SK-N-SH treated with all-trans-retinoic acid at 6 μM for 48 hours (cell line): ENCODE measurements at places on chromosomes 6 and 20.
A peak's percentile ranks its signal among the peaks of the same experiment; 100 is the strongest.

- no peak for ATAC-seq
These were observed 429.0 kb downstream of the BMP2 start for GRCh38 chr20:7196481-7196880.

DNA sequence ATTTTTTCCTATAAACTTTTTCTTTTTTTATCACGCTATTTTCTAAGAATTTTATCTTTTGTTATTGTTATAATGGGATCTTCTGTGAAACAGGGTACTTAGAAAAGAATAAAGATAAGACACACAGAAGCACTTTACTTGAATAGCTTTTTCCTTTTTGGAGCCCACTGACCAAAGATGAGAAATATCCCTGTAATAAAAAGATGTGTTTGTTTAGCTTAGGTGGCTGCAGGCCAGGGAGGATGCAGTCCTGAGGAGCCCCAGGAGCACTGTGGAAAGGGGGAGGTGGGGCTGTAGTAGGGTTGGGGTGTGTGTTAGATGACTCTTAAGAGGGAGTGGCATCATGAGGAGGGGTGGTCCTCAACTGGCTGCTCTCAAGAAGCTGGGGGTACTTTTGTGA is 128.6 kb downstream of the ARID1B start:
- no peak for ATAC-seq

- no peak for ATAC-seq
These were observed 52.9 kb downstream of the KLHL31 start for GRCh38 chr6:53612651-53613050.

DNA sequence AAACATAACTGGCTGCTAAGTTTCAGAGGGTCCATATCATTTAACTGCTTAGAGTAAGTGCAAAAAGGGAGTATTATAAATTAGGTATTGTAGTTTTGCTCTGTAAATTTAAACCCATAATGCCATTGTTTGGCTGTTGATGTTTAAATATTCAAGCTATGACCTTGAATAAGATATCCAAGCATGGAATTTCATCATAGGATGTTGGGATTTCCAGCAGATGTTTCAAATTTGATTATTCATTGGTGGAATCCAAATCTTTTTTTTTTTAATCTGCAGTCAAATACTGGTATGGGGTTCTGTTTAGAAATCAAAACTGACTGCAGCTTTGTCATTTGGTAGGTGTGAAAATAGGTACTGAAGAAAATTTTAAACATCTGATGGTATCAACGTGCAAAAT is 161.0 kb downstream of the KHDC1L start:
- ATAC-seq, result no peak

DNA sequence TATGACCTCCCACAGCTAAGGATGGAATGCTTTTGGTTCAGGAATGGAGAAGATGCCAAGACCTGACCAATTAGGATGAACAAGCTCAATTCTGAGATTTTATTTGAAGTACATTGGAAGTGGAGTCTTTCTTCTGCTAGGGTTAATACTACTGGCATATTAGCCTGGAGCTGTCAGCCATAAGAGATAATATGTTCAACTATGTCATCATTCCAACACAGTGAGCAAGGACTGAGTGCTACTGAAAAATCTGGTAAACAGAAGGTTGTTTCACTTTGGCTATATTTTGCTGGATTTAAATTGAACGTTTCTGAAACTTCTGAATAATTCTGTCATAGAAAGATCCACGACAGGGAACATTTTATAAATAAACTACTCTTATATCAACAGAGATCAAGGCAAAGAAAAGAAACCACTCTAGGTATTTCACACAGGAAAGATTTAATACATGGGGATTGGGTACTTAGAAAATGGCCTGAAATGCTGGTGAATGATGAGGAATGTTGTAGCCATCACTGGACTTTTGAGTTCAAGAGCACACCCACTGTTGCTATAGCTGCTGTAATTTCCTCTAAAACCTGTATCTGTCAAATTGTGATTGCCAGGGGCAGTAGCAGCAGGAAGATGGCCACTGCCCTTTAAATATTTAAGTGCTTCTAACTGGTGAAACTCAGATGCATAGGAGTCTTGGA is 200.5 kb downstream of the PLCB4 start:
- peak; percentile 68 for ATAC-seq

DNA sequence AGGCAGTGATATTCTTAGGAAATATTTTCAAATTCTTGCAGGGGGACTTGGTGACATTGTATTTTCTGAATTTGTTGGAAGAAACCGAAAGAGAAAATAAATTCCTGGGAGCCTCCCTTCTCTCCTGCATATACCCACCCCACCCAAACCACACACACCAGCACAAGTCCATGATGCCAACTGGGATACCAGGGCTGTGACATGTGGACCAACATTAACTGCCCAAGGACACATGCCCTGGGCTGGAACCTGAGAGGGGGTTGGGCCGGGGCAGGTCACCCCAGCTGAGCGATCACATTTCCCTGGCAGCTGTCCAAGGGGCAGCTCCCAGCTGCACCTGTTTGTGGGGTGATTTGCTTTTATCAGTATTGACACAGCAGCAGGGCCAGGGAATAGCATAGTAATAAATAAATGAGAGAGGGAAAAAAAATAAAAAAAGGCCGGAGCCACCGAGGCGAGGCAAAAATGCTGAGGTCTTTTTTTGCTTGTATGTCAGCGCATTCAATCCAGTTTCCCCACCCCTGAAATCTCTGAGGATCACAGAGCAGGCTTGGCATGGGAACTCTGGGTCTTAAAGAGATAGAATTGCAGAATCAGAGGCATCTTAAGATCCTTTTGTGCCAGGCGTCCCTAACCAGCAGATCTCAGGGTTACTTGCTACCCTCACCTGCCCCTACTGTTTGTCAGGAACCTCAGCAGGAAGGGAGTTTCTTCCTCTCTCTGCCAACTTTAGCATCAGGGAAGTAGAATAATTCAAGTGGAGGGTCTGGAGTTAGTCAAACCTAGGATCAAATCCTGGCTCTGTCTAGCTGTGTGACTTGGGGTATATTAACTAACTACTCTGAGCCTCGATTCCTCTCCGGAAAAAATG is 66.5 kb upstream of the PIM1 start:
- ATAC-seq, result peak; percentile 24

DNA sequence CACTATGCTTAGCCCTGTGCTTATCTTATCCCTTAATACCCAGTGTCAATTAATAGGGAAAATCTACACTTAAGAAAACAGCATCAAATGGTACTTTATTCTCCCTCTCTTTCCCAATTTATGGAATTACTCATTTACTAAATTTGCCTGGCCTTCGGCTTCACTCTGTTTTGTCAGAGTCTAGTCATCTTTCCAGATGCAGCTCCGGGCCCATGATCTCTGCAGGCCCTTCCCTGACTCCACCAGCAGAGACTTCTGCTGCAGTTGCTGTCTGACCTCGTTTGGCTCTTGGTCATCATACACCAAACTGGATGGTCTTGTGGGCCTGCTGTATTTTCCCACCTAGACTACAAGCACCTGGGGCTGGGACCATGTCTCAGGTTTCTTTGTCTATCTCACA is 27.4 kb downstream of the MRS2 start:
- no peak for ATAC-seq

DNA sequence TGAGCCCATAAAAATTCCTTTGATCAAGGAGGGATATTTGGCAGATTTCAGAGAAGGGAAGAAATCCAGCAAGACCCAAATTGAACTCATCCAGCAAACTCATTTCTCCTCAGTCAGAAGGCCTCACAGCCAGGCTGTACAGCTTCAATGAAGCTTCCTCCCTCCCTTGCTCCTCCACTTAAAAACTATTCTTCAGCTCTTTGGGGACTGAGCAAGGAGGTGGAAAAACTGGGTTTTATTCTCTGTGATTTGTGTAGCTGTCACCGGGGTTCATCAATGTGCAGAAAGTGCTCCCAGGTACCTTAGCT is 158.7 kb upstream of the ZNF184 start:
- no peak; the same call in 2 of the 3 replicates for ATAC-seq

DNA sequence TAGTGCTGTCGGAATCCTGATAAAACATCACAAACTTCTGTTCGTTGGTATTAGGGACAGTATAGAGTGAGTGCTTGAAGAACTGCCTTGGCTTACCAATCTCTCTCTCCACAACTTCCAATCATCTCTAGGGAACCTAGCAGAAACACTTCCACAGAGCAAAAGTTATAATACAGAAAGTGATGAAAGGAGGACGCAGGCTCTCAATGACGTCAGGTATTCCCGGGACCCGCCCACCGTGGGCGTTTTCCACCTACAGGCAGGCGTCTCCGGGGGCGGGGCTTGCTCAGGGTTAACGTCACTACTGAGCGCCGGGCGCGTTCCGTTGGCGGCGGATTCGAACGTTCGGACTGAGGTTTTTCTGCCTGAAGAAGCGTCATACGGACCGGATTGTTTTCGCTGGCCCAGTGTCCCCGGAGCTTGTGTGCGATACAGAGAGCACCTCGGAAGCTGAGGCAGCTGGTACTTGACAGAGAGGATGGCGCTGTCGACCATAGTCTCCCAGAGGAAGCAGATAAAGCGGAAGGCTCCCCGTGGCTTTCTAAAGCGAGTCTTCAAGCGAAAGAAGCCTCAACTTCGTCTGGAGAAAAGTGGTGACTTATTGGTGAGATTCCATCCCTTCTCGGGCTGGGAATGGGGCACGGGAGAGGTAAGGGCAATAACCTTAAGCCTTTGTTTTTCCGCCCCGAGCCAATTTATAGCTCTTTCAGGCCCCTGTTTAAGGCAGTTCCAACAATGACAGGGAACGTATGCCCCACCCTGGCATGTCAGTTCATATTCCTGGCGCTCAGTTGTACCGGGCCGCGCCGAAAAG is at the start of gene CENPW:
CENPW (plus strand) TSS at position 320 of the 814 bp plus-strand sequence; CDS start at position 479, 159 bp downstream.
- peak; percentile 94 for ATAC-seq
